ENCODE measurements at places on chromosomes 1 and 21.

- no peak for DNase-seq
Measured at GRCh38 chr1:104878203-104878909, 1128.7 kb downstream of the AMY1C start.

GRCh38 chr1:47580451-47580995 is 142.7 kb downstream of the FOXD2 start:
- no peak for DNase-seq

- no peak for DNase-seq
Measured at GRCh38 chr1:8883491-8883890, 5.0 kb upstream of the ENO1 start.

DNA sequence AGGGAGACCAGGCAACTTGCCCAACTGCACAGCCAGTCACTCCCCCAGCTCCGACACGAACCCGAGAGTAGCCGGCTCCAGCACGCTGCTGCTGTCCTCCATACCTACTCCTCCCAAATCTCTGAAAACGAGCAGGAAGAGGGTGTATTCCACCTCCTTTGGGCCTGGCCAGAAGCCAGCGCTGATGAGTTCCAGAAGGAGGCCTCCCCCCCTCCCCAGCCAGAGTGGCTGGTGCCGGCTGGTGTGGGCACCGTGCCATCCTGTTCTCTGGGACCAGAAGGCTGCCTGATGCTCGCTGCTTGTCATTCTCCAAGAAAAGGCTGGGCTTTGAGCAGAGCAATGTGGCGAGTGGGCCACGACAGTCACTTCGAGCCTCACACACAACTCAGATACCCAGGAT is 22.2 kb downstream of the KCNN3 start:
- no peak for DNase-seq

GRCh38 chr21:45261093-45261492 is 26.6 kb downstream of the POFUT2 start:
- no peak for DNase-seq

DNA sequence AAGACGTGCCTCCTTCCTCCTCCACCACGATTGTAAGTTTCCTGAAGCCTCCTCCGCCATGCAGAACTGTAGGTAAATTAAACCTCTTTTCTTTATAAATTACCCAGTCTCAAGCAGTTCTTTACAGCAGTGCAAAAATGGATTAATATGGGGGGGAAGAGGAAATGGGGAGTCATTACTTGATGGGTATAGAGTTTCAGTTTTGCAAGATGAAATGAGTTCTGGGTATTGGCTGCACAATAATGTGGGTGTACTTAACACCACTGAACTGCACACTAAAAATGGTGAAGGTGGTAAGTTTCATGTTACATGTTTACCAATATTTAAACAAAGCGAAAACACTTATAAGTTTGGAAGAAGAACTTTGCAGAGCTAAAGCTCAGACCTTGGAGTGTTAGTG is 24.3 kb upstream of the DISP1 start:
- DNase-seq, result no peak

GRCh38 chr1:226029093-226029496 is 30.0 kb upstream of the SDE2 start:
- no peak for DNase-seq

- no peak for DNase-seq
Measured at GRCh38 chr1:63640633-63641567, 47.7 kb downstream of the PGM1 start.

GRCh38 chr1:18855573-18855972 is 3.9 kb downstream of the TAS1R2 start:
- DNase-seq, result no peak
